ENCODE measurements at places on chromosomes 12 and 14.

GRCh38 chr12:18799561-18799960 lies 61.6 kb downstream of the CAPZA3 start:
- no peak for DNase-seq

DNA sequence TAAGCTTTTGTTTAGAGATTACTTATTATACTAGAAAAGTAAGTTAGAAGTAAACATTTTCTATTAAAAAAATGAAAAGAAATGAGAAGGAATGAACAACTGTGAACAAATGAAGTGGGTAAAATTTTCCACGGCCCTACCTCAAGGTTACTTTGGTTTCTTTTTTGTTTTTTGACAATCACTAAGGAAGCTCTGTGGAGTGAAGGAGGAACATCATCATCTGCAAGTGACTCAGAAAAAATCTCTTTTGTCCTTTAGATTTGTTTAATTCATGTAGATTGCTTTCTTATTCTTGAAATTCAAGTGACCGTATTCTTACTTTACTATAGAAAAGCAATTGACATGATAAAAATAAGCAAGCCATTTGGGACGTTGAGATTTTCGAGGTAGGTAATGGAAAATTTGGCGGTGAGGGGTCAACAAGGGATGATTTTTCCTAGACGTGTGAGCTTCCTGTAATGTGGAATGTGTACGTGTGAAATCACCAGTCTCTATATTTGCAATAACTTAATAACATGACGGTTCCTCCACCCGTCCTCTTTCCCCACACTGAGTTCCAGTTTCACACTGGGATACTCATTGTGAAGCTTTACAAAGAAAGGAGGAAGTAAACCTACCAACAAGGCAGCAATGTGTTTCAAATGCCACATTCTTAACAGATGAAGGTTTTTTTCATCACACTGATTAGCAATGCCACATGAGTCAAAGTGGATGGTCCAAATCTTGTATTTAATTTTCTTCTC lies 62.3 kb upstream of the EGLN3 start:
- DNase-seq = no peak

DNA sequence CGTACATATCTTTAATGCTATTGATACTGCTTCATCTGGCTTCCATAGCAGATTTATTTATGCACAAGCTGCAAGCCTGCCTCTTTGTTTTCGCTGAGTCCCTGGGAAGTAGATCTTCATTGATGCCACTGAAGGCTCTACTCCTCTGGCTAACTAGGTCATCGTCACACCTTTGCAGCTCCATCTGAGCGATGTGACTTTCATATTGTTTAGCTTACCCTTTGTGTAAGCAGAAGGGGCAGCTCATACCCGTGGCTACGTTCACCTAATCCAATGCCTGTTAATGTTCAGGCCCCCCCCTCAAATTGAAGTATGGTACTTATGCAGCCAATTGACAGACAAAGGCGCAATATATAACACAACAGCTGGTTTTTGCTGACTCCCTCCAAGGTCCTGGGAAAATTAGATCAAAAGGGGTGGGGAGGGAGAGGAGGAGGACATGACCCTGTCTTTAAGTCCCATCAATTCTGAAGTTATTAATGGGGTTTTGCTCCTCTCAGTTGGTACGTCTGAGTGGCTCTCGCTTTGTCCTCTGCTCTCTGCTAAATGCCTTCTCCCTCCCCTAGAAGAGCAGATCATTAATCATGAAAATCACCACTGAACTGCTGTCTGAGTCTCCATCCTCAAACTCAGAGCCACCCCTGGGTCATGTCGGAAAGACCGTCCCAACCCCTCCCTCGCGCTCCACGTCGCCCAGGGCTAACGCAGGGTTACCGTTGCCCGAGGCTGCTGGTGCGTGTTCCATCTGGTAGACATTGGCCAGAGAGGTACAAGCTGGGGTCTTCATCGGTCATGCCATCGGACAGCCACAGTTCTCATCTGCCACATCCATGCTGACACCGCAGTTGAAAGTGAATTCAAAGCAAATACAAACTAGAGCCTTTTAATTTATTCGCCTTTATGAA lies 128.8 kb downstream of the ADGRD1 start:
- DNase-seq = no peak

DNA sequence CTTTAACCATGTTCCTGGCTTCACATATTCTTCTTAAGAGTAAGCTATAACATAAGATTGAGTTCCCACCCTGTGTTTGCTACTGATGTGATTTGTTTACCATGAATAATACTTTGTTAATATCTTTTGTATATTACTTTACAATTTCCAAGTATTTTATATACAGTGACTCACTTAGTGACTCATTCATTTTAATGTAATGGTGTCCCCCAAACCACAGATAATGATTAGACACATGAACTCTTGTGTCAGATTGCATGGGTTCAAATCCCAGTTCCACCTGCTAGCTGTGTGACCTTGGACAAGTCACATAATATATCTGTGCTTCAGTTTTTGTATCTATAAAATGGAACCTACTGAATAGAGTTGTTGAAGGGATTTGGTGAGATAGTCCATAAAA lies 76.1 kb downstream of the MYF5 start:
- no peak for DNase-seq

- DNase-seq = no peak
These were observed 126.0 kb upstream of the VRK1 start for GRCh38 chr14:96671218-96671617.

DNA sequence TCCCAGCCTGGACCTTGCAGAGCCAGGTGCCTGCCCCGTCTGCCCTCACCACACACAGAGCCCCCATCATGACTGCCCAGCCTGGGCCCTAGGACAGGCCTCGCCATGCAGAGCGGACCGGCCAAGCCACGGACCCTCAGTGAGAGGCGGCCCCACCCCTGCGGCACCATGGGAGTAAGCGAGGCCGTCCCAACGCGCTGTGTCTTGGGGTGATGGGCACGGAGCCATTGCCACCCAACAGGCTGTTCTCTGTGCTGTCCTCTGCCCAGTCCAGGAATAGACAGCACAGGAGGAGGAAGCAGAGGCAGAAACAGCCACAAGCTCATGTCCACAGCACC lies 39.2 kb downstream of the GALNT9 start:
- DNase-seq = no peak

DNA sequence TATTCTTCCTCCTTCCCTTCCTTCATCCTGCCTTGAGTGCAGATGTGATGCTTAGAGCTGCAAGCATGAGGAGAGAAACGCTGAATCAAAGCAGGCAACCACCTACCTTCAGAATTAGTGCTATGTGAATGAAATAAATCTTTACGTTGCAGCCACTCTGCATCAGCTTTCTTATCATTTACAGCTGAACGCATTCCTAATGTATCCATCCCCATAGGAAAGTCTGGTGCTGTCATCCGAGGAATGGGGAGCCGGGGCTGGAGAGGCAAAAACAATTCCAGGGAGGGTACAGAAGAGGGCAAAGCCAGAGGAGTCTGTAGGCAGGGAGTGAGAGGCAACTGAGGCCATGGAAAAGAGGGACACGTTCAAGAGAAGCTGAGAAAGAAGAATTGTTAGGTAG lies 90.0 kb downstream of the GCH1 start:
- no peak for DNase-seq

DNA sequence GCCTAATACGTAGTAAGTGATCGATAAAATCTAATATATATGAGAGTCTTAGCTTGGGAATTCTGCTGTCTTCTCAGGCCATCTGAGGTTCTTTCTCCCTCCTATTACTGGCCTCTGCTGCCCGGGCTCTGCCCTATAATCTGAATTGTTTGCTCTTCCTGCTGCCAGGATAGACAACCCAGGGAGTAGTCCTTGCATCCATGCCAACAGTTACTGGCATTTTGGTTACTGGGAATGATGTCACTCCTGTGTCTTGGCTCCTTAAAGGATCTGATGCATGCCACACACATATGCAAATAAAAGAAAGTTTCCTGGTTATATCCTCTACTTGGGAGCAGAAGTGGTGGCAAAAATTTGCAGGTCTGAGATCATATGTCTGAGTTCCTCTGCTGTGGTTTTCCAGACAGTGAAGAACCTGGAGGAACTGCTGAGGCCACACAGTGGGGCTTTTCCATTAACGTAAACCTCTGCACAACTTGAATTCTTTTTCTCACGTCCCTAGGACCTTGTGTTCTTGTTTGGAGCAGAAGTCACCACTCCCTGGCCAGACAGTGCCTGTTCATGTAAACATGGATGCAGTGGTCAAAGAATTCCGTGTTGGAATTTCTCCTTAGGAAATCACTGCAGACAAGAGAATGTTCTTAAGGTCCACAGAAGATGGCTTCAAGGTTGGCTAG lies 320.6 kb upstream of the TBX3 start:
- no peak for DNase-seq

GRCh38 chr14:33435911-33436689 lies 497.4 kb downstream of the NPAS3 start:
- no peak for DNase-seq

- no peak for DNase-seq
These were observed 139.5 kb upstream of the SYT1 start for GRCh38 chr12:78725033-78725432.

DNA sequence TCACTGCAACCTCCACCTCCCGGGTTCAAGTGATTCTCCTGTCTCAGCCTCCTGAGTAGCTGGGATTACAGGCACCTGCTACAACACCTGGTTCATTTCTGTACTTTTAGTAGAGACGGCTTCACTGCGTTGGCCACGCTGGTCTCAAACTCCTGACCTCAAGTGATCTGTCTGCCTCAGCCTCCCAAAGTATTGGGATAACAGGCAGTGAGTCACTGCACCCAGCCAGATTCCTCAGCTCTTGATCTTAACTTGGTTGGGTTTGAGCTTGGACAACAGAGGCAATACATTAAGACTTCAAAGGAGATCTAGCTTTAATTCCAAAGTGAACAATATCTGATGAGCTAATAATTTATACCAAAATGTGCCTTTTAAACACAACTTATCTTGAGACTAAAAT lies 5.6 kb downstream of the DAZAP2 start:
- DNase-seq = no peak

GRCh38 chr12:126069549-126070165 lies 1004.4 kb downstream of the AACS start:
- peak; percentile 36 for DNase-seq

DNA sequence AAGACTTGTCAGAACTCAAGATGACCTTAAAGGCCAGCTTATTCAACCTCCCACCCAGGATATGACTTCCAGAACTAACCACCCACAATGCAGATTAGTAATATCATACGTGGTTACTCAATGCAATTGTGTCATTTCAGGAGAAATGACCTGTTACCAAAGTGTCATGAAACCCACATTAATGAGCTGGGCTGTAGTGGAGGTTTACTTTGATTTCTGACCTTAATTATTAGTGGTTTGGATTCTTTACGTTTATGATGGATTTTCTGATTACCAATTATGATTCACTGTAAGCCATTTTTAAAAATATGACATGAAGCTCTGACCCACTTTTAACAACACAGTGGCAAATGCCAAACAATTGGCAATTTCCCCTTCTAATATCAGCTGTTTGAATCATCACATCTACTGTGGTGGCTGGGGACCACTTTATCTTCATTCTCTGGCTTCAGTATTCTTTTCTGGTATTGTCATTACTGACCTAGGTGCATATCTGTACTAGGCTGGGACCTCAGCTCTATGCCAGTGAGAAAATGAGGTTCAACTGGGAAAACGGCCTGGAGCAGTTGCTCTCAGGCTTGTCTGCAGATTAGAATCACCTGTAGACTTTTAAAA lies 223.3 kb downstream of the RGS6 start:
- DNase-seq = no peak

- no peak for DNase-seq
These were observed 358.6 kb downstream of the EGLN3 start for GRCh38 chr14:33592297-33592696.

DNA sequence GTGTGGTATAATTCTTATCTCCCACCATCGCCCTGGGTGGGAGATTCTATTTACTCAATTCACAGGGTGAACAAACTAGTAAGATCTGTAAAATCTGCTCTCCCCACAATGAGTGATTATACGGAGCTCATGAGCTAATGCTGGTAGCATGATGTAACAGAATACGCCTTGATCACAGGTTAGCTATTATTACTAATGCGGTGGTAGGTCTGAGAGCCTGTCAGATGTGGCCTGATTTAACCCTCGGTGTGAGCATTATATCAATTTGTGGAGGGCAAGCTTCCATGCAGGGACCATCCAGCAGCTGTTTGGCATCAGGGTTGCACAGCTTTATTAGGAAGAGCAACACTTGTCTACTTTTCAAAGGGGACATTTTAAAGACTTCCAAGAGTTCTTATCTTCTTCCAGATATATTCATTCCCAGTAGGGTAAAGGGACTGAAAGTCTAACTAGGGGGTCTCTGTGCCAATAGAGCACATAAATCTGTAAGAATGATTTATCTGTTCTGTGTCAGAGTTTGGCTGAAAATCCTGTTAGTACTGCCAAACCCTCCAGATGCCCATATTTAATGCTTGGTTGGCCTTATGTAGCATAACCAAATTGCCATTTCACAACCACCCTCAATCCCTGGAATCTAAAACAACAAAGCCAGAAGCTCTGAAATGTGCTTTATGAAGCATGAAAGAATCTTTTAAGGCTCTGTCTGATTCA lies 18.7 kb downstream of the TSHR start:
- DNase-seq = no peak

DNA sequence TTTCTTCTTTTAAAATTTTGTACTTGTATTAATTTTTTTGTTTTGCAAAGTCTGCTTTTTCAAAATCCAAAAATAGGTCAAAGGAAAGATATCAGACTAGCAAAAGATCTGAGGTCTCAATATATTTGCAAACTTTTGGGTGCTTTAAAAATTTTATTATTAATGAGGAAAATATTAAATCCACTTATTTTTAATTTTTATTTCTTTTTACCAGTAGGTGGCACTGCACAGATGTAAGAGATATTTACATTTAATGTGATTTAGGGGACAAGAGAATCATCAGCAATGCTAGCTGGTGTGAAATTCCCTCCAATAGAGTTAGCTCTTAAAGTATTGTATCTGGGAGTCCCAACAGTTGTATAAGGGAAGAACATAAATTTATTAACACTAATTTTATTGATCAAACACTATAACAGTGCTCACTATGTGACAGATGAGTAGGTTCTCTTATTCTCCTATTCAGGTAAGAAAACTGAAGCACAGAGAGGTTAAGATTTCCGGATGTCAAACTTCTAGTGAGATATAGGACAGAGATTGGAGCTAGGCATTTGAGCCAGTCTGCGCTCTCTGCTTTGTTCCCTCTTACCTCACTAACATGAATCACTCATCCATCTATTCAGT lies 30.5 kb downstream of the ALX1 start:
- DNase-seq = no peak

DNA sequence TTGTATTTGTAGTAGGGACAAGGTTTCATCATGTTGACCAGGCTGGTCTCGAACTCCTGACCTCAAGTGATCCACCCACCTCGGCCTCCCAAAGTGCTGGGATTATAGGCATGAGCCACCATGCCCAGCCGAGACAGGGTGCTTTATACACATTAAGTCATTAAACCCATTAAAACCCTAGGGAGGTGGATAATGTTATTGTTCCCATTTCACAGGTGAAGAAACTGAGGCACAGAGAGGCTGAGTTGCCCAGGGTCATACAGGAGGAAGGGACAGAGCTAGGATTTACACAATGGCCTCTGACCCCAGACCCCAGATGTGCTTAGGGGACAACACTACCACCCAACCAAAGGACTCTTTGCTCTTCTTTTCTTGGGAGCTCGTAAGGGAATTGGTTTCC lies 51.0 kb upstream of the RIN3 start:
- DNase-seq = no peak

Data from CD4-positive, alpha-beta T cell treated with Interleukin-17A for 4 hours (primary cell).